Epithelial cell of proximal tubule (primary cell): ENCODE measurements at places on chromosomes 4 and X. TPM values are rescaled to one million over a fixed set of nuclear protein-coding genes. Genes with fewer than 3 reads are reported as not detected.

The CCDC120 gene
- 4.0 and 4.5 TPM in 2 replicates for total RNA-seq

The TIMP1 gene
- total RNA-seq = 123 and 241 TPM in 2 replicates

The PNMA6A gene
- 2.5 and 3.3 TPM in 2 replicates for total RNA-seq

The GABRG1 gene
- not detected in 2 replicates for total RNA-seq

The RFC1 gene
- 31.6 and 39.6 TPM in 2 replicates for total RNA-seq

The SLITRK2 gene
- 0.07 TPM in 1 of 2 replicates, not detected in the other for total RNA-seq
